ENCODE measurements at places on chromosomes 13 and 19.

- DNase-seq: peak; percentile 56
Observed at GRCh38 chr19:39372047-39372802, 18.7 kb downstream of the PAF1 start.

DNA sequence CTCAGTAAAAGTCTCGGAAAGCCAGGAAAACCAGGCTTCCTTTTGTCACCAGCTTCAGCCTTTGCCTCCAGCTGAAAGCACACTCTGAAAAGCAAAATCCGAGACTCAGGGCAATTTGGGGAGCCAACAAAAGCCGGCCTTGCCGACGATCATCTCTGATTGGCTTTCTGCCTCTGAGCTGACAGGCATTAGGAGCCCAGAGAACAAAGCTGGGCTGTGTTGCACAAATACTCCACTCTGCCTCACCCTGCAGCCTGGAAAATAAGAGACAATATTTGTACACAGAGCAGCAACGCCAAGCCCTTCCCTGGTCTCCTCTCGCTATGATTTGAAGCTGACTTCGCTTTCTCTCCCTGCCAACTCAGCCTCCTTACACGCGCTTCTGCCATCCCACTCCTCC lies 46.9 kb downstream of the CACNA1A start:
- no peak for DNase-seq

DNA sequence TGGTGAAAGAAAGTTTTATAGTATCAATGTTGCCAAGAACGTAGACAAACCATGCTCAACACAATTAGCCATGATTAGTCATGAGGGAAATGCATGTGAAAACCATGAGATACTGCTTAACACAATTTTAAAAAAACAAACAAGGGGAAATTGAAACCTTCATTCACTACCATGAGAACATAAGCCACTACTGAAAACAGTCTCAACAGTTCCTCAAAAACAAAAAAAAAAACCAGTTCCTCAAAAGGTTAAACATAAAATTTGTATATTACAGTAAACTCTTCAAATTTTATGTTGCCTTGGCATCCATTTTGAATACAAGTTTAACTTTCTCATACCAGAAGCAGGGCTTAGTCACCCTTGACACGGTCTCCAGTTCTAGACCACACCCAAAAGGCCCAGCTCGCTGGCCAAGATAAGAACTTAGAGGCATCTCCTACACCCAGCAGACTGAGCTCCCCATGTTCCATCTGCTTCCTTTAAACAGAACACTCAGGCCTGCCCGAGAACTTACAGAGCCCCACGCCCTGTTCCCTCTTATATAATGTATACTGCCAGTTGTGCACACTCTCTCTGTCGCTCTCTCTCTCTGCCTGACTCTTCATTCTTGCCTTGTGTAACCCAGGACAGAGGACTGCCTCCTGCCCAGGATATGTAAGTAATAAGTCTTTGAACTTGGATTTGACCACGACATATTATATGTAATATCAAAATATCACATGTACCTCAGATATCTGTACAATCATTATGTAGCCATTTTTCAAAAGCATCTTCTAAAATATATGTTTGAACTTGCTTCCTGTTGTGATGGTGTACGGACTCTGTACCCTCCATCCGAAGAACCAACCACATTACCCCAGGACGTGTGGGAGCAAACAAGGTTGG lies 67.4 kb downstream of the STK24 start:
- DNase-seq: no peak

DNA sequence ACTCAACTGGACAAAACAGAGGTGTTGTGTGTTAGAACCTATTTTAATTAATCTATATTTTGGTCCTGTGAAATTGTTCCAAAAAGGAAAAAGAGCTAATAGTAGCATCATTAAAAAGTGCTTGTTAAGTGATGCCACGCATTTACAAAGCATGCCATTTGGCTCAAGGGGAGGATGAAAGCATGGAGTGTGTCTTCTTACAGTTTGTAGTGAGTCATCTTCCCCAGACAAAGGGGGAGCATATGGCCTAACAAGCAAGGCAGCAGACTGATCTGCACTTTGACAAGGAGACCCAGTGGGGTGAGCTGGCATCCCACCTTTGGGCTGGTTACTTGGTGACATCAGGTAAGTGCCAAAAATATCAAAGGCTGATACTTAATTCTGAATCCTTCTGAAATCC lies 297.0 kb downstream of the FGF9 start:
- DNase-seq: no peak

DNA sequence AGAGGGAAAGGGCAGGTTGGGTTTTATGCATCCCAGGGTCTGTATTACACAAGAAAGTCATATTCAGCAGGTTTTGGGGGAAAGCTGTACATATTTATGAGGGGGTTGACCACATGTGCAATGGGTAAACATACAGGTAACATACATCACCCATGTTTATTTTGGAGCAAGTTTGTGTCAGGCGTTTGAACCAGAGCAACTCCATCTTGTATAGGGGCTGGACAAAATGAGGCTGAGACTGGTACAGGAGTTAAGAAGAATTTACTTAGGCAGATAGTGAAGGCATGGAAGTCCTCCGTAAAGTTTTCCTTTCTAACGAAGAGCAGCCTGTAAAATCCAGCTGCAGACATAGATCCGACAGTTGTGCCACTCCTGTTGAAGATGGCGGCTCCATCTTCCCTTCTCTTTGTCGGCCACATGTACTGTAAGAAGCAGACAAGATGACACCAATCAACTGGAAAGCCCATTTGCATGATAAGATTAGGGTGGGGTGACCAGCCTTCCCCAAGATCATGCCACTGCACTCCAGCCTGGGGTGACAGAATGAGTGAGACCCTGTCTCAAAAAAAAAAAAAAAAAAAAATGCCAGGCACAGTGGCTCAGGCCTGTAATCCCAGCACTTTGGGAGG lies 4.7 kb upstream of the NUDT19 start:
- DNase-seq: no peak

DNA sequence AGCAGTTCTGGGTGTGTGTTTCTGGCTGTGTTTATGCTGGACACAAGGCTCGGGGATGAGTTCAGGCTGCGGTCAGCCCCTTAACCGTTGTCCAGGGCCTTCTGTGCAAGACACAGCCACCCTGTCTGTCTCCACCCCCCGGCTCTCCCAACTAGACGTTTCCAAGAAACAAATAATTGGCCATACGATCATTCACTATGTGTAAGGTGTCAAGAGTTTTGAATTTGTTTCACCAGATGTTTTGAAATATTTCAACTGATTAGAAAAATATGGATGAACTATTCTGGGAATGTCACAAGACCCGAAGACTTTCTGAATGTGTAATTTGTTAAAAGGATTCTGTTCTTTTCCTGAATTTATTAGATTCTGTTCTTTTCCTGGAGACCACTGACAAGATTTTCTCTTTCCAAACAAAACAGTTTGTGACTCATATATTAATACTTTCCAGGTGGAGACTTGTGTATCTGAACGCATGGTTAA lies 318.2 kb downstream of the MYO16 start:
- no peak for DNase-seq

- no peak for DNase-seq
Observed at GRCh38 chr19:49793561-49793840, 19.6 kb downstream of the FUZ start.

DNA sequence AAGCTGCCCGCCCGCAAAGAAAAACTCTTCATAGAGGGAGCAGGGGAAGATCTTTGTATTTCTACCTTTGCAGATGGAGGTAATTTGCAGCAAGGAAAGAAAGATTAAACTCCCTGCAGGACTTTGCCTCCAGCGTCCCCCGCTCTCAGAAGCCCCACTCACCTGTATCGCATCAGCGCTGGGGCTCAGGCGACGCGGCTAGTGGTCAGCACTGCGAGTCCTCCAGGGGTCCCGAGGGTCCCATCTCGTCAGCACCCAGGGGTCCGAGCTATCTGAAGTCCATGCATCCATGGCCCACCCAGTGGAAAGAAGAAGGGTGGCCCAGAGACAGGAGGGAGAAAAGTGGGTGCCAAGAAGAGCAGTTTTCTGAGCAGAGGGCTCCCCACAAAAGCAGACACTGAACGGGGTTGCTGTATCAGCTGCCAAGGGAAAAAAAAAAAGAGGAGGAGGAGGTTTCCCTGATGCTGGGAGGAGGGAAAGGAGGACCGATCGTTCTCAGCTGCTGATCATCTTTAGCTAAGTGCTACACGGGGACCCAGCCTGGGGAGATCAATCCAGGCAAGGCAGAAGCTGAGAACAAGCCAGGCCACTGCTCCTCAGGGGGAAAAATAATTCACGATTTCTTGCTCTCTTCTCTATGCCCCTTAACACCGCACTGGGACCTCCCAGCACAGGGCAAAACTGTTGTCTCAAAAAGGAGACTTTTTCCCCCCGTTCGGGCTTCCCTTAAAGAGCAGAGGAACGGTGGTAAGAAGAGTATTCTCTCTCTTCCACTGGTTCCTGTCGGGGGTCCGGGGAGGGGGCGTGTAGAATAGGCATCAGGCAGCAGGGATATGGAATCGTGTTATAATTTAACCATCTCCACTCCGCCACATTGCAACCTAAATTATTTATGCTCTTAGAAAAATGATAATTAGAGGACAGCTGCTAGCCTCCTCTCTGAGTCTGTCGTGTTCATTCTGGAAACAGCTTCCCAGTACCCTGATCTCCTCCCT lies 117.7 kb upstream of the CACNA1A start:
- no peak for DNase-seq

Data from right renal cortex interstitium (tissue), 3 donors.